Suprapubic skin (tissue), 4 donors: ENCODE measurements at places on chromosomes 2 and 18. TPM values are rescaled to one million over a fixed set of nuclear protein-coding genes. Genes with fewer than 3 reads are reported as not detected.

DNA sequence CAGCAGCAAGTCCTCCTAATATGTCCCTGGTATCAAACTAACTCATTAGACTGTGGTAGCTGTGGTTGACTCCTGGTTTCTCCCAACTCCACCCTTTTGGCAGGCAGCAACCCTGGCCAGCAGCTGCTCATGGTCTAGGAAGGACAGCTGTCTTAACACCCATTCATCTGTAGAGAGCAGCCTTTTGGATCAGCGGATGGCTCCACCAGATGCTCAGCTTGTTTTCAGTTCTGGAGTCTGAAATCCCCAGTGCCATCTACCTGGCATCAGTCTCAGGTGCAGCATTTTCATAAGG lies 100.5 kb downstream of the SPOPL start:
- H3K4me3 ChIP-seq = no peak overlapping the region
- no peaks in the 10 kb centered on the region for H3K4me1 ChIP-seq
- H3K27ac ChIP-seq = no peak overlapping the region
- no peak for DNase-seq

DNA sequence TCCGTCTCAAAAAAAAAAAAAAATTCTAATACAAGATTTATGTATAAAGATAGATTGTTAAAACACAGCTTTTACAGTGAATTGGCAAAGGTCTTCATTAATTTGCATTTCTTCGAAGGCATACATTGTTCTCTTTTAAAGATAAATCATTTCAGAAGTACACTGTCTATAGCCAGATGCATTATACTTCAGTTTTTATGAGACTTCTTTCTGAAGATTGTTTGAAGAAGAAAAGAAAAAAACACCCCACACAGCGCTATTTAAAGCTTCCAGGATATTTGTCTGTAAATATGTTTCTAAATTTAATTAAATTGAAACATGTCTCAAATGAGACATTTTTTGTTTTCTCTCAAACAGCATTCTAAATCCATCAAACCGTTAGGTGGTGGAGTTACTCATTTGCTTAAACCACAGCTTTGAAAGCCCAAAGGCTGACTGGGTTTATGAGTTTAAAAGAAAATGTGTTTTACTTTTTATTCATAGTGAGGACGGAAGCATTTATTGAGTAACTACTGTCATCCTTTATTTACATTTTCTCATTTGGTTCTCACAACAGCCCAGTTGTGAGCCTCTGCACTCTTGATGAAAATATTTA lies 42.4 kb upstream of the C1GALT1C1L start:
- H3K4me1 ChIP-seq = no peaks in the 10 kb centered on the region
- H3K27me3 ChIP-seq = no peaks in the 10 kb centered on the region
- H3K4me3 ChIP-seq = no peak overlapping the region
- H3K27ac ChIP-seq = no peak overlapping the region

- H3K4me3 ChIP-seq = peak overlapping the region; percentile 15
- no peak overlapping the region for H3K27ac ChIP-seq
- DNase-seq = no peak
- peaks cover 3% of the 10 kb centered on the region for H3K36me3 ChIP-seq
Measured at GRCh38 chr18:49368161-49368875, 92.1 kb downstream of the DYM start.

Gene AGAP1
- total RNA-seq = 24.2 TPM

- H3K27ac ChIP-seq = no peak overlapping the region
- no peaks in the 10 kb centered on the region for H3K36me3 ChIP-seq
Measured at GRCh38 chr2:218378053-218378452, 4.0 kb upstream of the SLC11A1 start.

DNA sequence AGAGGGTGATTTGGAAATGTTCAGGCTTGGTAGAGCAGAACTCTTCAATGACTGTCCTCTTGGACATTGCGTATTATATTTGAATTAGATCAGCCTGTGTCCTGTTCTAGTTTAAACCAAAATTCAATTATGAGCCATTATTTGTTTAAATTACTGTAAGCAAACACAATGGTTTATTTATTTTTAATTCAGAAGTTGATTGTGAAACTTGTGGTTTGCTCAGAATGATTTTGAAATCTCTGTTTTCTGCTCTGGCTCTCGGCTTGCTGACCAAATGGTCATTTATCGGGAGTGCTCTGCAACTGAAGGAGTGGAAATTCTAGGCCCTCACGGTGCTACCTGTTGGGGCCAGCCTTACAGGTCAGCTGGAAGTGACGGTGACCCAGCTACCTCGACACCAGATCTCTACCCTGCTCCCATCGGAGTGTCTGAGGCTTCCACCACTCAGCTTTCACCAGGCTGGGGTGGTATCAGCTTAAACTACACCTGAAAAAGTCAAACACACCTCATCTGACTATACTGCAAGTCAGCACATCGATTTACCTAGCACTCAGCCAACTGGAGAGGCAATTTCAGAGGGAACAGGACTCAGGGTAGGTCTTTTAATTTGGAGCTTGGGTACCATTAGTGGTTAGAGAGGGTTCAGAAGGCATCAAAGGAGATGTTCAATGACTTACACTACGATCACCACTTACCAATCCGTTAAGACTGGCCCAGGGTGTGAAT lies 36.8 kb upstream of the GPD2 start:
- H3K27me3 ChIP-seq = no peaks in the 10 kb centered on the region
- DNase-seq = no peak
- H3K4me1 ChIP-seq = peaks cover 15% of the 10 kb centered on the region
- H3K4me3 ChIP-seq = peak overlapping the region; percentile 92
- H3K27ac ChIP-seq = peak overlapping the region; percentile 92

Gene RGPD3
- 0.34 TPM for total RNA-seq

- H3K27me3 ChIP-seq = no peaks in the 10 kb centered on the region
- peaks cover 11% of the 10 kb centered on the region for H3K4me1 ChIP-seq
- no peak overlapping the region for H3K4me3 ChIP-seq
Measured at GRCh38 chr2:147182260-147182659, 662.6 kb upstream of the ACVR2A start.

DNA sequence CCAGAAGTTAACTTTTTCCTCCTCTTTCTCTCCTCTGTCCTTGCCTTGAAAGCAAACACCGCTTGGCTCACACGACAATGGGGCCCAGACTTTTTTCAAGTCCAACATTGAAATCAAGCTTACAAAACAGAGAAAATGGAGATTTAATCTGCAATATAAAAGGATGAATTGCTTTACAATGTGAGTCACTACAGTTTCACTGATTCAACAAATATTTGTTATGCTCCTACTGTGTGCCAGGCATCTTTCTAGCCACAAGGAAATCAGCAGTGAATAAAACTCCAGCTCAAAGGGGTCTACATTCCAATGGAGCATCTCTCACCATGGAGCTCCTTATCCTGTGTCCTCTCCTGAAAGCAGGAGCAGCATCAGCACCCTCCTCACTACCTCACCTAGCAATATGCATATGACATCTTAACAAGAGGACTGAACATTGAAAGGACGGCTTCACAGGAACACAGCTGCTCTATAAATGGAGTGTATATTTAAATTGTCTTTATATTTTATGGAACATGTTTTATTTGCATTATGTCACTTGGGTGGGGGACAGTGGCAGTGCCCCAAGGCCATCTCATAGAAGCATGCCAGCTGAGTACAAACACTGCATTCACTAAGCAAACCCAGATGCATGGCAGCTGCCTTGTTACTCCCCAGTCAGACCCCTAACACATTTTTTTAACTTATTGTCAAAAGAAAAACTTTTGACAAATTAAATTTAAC lies 39.5 kb downstream of the PKDCC start:
- peak; percentile 40 for DNase-seq
- no peaks in the 10 kb centered on the region for H3K36me3 ChIP-seq
- H3K27me3 ChIP-seq = no peaks in the 10 kb centered on the region

- H3K4me1 ChIP-seq = no peaks in the 10 kb centered on the region
- DNase-seq = no peak
- H3K27ac ChIP-seq = no peak overlapping the region
Measured at GRCh38 chr2:37274359-37274965, 43.0 kb downstream of the NDUFAF7 start.
